ENCODE measurements at places on chromosomes 7 and 10. TPM values are rescaled to one million over a fixed set of nuclear protein-coding genes. Genes with fewer than 3 reads are reported as not detected.

The ATOH7 gene
- total RNA-seq, result not detected

DNA sequence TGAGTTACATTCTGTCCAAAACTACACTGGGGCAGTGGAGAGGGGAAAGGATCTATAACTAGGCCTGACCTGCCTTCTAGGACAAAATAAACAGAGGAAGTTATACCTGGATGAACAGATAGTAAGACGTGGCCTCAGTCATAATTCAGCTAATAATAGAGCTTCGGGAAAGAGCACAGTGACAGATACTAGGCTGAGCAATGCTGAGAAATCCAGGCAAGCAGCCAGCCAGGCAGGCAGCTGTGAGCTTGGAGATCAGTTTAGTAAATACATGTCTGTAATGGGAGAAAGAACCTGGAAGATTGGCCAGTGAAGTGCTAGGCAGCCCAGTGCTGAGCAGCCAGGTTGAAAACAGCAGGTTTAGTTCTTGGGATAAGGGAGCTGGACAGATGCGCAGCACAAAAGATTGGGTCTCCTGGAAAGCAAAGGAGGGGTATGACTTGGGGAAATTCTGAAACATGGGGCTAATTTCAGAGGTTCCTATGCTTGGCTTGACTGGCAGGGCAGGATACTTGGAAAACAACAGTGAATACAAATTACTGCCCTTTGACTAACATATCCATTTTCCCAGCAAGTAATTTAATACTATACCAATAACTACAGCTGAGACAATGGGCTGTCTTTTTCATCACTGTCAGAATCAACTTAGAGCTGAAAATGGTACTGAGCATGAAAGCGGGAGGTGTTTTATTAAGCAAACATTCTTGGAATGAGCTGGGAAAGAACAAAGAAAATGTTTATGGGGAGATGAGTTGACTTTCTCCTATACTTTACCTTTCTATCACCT is 140.8 kb downstream of the DGKB start:
- H3K27me3 ChIP-seq, result no peaks in the 10 kb centered on the region
- no peak overlapping the region for H3K4me3 ChIP-seq
- no peak overlapping the region for H3K27ac ChIP-seq
- no peaks in the 10 kb centered on the region for H3K4me1 ChIP-seq

GRCh38 chr10:93951905-93952304 is 41.8 kb upstream of the PLCE1 start:
- H3K4me1 ChIP-seq, result no peaks in the 10 kb centered on the region
- no peak overlapping the region for H3K4me3 ChIP-seq
- no peak overlapping the region for H3K27ac ChIP-seq
- no peak for DNase-seq

- H3K27ac ChIP-seq, result no peak overlapping the region
- DNase-seq, result no peak
- peaks cover 2% of the 10 kb centered on the region for H3K36me3 ChIP-seq
- H3K4me1 ChIP-seq, result peaks cover 11% of the 10 kb centered on the region
Measured at GRCh38 chr10:99526861-99527504, 5.8 kb upstream of the NKX2-3 start.

The EPDR1 gene
- total RNA-seq, result 0.18 TPM

GRCh38 chr10:123995082-123995460 is 98.3 kb downstream of the CHST15 start:
- H3K4me1 ChIP-seq, result no peaks in the 10 kb centered on the region
- DNase-seq, result no peak
- H3K4me3 ChIP-seq, result no peak overlapping the region
- H3K27ac ChIP-seq, result no peak overlapping the region
- peaks cover 47% of the 10 kb centered on the region for H3K27me3 ChIP-seq
- no peaks in the 10 kb centered on the region for H3K36me3 ChIP-seq

GRCh38 chr10:91884536-91884935 is 24.8 kb downstream of the FGFBP3 start:
- no peaks in the 10 kb centered on the region for H3K36me3 ChIP-seq
- DNase-seq, result no peak
- H3K27ac ChIP-seq, result no peak overlapping the region
- H3K27me3 ChIP-seq, result peaks cover 25% of the 10 kb centered on the region
- peaks cover 12% of the 10 kb centered on the region for H3K4me1 ChIP-seq

DNA sequence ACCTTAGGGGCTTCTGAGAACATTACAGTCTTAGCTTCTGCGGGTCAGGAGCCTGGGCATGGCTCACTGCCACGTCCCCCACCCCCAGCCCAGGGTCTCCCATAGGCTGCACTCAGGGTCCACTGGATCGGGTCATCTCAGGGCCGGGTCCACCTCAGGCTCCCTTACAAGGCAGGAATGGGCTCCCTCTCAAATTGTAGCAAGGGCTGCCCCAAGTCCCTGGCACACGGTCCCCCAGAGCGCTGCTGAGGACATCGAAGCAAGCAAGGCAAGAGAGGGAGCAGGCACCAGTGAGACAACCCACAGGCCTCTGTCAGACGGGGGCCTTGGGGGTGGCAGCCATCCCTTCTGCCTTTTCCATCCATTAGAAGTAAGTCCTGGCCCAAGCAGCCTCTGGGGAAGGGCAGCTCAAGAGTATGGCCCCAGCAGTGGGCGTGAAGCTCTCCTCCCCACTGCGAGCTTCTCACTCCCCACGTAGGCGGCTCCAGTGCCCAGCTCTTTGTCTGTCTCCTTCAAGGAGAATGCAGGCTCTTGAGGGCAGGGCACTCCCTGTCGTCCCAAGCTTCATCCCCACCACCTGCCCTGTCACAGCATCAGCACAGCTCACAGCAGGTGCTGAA is 18.0 kb upstream of the RET start:
- H3K36me3 ChIP-seq, result no peaks in the 10 kb centered on the region
- no peak for DNase-seq
- no peak overlapping the region for H3K4me3 ChIP-seq
- no peaks in the 10 kb centered on the region for H3K4me1 ChIP-seq
- H3K27me3 ChIP-seq, result peaks cover 4% of the 10 kb centered on the region
- no peak overlapping the region for H3K27ac ChIP-seq

The RNLS gene
- 2.2 TPM for total RNA-seq

DNA sequence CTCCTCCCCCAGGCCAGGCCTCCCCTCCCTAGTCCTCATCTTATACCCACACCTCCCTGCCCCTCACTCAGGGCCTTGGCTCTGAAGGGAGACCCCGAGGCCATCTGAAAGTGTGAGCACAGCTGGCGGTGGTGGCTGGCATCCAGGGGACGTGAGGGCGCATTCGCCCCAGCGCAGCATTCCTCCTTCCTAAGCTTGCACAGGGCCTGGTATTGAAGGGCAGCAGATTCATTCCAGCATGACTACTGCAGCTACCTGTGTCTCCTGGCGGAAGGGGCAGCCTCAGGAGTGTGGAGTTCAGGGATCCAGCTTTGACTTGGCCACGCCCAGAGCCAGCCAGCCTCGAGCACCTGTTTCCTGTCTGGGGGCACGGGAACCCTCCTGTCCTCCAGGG is 72.6 kb downstream of the PARP12 start:
- no peak overlapping the region for H3K4me3 ChIP-seq
- no peaks in the 10 kb centered on the region for H3K36me3 ChIP-seq
- DNase-seq, result no peak
- H3K27me3 ChIP-seq, result no peaks in the 10 kb centered on the region
- H3K4me1 ChIP-seq, result no peaks in the 10 kb centered on the region
- no peak overlapping the region for H3K27ac ChIP-seq

The PTF1A gene
- not detected for total RNA-seq

The HTR5A gene
- not detected for total RNA-seq

- peak; percentile 24 for DNase-seq
- H3K4me1 ChIP-seq, result peaks cover 20% of the 10 kb centered on the region
- no peaks in the 10 kb centered on the region for H3K36me3 ChIP-seq
- H3K27me3 ChIP-seq, result no peaks in the 10 kb centered on the region
- peak overlapping the region; percentile 17 for H3K27ac ChIP-seq
Measured at GRCh38 chr10:11440250-11441150, 170.9 kb downstream of the USP6NL start.

Measured in activated CD4-positive, alpha-beta memory T cell treated with anti-CD3 and anti-CD28 coated beads, Interleukin-2, amount 10 ng/mL, durations not matched to agents 7 days and 5 days (primary cell).